ENCODE measurements at places on chromosomes 7 and 10.
A peak's percentile ranks its signal among the peaks of the same experiment; 100 is the strongest.

GRCh38 chr10:117400329-117400728 is 25.1 kb upstream of the PDZD8 start:
- DNase-seq, result no peak

DNA sequence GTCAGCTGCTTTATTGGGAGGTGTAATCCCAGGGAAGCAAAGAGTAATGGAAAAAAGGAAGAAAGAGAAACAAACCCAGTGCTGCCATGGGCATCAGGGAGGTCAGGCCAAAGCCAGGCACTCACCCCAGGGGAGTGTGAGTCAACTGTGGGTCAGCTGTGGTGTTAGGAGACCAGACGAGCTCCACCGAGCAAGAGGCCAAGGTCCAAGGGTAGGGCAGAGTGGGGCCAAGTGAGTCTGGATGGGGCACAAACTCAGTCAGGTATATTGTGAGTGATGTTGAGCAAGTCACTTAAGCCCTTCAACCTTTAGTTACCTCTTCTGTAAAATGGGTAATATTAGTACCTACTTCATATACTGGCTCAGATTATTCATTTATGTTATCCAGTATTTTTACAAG is 30.4 kb upstream of the CDK13 start:
- no peak for DNase-seq

DNA sequence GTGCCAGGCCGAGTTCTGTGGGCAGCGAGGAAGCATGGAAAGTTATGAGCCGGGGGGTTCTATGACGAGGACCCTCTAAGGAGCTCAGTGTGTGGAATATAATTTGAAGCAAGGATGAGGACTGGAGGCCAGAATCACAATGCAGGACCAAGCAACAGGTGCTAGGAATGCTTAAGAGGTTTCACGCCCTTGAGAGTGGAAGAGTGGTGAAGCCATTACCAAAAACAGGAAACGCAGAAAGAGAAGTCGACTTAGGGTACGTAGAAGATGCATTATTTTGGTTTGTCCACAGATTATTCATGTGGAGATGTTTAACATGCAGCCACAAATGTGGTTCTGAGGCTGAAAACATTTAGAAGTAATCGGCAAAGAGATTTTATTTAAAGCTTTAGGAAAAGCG is 78.7 kb downstream of the PIP4K2A start:
- DNase-seq, result no peak

DNA sequence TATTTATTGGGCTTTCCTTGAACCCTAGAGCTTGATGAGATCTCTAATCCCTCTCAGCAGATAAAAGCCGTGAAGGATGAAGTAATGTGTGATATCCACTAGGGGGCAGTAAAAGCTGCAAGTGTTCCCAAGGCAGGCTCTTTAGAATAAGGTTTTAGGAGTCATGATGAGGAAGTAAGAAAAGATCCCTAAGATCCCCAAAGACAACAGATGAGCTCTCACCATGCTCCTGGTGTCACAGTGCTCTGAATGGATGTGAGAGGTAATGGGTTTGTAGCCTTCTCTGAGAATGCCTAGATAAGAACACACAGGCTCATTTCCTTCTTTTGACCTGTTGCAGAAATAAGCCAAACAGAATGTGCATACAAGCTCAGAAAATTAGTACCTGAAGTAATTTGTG is 70.4 kb upstream of the ITPRID1 start:
- DNase-seq, result no peak

DNA sequence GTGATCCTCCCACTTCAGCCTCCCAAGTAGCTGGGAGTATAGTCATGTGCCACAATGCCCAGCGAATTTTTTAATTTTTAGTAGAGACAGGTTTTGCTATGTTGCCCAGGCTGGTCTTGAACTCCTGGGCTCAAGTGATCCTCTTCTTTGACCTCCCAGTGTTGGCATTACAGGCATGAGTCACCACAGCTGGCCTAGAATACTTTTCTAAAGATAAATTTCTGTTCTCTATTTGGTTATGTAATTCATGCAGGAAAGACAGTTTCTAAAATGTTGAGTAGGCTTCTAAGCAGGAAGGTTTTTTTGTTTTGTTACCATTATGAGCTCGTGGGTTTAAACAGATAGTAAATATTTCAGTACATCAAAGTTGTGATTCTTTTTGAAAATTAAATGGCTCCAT is 5.0 kb downstream of the RBAK start:
- no peak for DNase-seq

GRCh38 chr7:44637788-44638594 is 31.6 kb downstream of the OGDH start:
- peak; percentile 69 for DNase-seq

GRCh38 chr10:34008656-34009055 is 674.2 kb upstream of the NRP1 start:
- DNase-seq, result no peak

- DNase-seq, result no peak
Measured at GRCh38 chr7:128827248-128827958, 2.8 kb upstream of the FLNC start.

DNA sequence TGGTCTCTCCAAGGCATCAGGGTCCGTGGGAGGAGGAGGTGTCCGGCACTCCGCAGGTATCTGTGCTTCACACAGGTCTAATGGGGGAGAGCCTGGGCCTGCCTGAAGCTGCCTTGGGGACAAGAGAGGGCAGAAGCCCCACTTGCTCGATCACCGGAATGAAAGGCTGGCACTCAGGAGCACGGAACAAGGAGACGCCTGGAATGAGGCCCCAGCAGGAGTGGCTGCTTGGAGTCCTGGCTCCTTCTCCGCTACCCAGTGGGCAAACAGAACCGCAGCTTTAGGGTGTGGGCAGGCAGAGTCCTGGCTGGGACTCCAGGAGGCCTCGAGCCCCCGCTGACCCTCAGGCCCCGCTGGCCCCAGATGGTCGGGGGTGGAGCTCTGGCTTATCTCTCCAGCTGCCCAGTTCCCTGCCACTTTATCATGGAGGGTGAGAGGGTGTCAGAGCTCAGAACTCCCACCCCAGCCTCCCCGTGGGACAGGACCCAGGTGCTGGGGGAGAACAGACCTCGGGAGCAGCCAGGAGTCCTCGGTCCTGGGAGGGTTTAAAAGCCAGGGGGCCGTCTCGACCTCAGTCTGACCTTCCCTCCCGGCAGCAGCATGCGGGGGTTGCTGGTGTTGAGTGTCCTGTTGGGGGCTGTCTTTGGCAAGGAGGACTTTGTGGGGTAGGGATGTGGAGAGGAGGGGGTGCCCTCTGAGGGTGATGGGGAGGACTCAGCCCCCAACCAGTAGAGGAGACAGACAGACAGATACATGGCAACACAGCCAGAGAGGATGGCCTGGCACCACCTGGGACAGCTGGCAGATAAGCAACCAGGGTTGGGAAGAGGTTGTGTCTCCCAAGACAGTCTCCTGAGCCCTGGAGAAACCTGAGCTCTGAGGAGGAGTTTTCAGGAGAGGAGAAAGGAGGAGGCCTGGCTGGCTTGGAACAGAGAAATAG is at the start of gene CPA1:
Gene CPA1, plus strand, starts transcription at position 574 of the 940 bp plus-strand sequence. Its CDS starts 27 bp downstream, at position 601.
- no peak for DNase-seq

GRCh38 chr10:128257428-128257827 is 131.2 kb upstream of the MKI67 start:
- DNase-seq, result no peak

DNA sequence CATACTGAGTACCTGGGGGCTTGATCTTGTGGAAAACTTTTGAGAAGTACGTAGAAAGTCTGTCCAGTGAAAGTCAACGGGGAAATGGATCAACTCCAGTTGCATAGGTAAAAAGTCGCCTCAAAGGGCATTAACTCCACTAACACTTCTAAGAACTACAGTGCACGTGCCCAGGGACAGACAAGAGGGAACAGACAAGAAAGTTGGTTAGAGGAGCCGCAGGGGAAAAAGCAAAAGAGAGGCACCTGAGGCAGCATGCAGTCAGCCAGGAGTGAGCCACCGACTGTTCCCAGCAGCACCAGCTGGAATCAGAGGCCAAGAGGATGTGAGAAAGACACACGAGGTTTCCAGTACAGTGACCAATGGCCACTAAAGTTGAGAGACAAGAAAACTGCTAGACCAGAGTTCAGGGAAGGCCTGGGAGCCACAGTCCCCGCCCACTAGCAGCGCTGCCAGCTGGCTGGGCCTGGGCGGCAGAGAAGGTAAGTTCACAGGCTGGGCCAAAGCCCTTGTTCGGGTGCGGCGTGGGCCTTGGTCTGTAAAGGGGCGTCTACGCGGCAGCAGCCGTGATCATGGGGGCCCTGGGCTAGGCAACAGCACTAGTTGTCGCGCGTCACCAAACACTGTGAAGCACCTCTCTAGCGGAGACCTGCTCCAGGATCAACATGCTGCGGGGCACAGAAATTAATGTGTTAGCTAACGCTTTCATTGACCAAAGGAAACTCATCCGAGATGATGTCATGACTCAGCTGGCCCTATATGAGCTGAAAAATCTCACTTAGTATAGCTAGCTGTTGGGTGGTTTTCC is 14.0 kb downstream of the ITGB1 start:
- no peak for DNase-seq

- no peak for DNase-seq
Measured at GRCh38 chr10:8473205-8473604, 418.7 kb downstream of the GATA3 start.

DNA sequence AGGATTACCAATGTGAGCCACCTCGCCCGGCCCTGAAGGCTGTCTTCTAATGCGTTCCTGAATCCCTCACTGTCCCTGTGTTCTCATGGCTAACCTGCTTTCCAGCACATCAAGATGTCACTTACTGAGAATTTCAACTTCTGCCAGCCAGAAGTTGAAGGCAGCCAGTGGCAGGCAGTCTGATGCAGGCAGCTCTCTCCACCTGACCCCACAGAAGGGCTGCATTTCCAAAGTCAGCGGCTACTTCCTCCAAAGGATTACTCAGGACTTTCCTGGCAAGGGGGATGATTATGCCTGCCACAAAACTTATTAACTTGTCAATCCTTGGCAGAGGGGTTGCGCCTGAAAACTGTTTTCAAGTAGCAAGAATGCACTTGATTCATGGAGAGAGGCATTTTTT is 1219.4 kb downstream of the TYW1 start:
- DNase-seq, result no peak

GRCh38 chr7:148142660-148143248 is 447.8 kb upstream of the C7orf33 start:
- no peak for DNase-seq

DNA sequence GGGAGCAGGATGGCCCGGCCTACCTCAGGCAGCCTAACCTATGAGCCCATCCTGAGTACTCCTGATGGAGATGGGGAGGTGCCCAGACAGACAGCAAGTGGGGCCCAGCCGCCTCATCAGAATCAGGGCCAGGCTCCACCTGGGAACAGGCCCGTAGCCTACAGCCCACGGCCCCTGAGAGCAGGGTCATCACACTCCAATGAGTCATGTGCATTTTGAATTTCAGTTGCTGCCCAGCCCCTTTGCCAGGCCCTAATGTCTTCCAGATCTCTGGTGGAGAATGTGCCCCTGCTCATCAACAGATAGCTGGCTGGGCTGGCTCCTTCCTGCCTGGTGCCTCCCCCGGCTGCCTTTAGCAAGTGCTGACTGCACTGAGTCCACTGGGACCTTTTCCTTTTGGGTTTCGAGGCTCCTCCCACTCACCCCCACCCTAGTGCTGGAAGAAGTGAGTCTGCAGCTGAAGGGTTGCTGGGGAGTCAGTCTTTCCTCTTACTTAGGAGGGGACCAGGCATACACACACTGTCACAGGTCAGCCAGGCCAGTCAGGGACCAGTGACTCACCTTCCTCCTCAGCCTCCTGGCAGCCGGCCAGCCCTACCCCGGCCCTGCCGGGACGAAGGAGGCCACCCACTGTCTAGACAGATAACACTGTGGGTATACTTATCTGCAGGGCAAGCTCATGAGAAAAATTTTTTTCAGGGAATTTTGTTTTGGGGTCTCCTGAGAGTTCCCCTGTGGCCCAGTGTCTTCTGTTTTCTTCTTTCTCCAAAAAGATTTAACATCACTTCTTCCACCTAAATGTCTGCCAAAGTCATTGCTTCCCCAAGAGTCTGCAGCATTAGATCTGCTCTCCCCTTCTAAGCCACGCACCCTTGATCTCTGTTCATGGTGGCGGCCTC is 9.1 kb upstream of the ASIC3 start:
- DNase-seq, result peak; percentile 76

DNA sequence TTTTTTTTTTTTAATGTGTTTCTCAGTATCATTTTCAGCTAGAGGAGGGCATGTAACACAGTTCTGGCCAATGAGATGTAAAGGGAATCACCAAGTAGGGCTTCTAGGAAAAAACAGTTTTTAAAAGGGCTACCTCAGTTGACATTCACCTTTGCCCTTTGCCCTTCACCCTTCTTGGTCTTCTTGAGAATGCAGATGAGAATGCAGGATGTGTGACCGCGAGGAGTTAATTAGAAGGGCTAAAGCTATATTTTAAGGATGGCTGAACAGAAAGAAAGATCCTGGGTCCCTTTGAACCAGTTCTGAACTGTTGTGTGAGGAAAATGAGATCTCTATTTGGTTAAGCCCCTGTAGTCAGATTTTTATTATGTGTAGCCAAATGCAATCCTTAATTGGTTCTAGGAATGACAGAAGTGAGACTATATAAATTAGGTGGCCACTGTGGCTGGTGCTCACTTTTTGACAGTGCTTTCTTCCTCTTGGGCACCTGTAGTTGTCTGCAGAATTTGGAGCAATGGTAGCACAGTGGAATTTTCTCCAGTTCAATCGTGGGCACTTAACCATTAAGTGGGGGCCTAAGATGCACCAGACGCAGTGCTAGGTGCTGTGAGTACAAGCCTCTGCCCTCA is 21.1 kb upstream of the TOMM7 start:
- no peak for DNase-seq

DNA sequence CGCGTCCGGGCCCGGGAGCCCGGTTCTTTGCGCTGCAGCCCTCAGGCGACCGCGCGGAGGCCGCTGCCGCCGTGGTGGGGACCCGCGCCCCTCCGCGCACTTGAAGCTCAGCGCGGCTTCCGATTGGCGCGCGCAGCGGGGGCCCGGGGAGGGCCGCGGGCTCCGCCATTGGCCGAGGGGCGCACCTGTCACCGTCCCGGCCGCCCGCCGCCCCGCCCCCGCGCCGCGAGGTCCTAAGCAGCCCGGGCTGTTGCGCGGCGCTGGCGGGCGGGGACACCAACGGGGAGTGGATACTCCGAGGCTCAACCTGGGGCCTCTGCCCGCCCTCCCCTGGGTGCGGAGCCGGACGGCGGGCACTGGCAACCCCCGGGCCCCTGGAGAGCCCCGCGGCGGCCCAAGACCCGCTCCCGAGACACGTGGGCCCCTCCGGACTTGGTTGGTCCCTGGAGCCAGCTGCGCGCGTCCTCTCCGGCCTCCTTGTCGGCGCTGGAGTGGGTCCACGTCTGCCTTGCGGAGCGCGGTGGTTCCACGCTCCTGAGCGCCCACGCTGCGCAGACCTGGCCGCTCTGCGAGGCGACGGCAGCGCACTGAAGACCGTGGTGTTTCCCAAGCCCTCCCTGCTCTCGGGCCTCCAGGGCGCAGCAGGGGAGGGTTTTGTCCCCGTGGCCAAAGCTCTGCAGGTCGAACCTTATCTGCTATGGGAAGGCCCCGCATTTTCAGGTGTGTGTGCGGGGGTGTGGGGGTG is at the start of gene MNX1:
Gene MNX1, minus strand, starts transcription at position 76 of the 745 bp plus-strand sequence. CDS start 313 bp downstream, outside the sequence.
- DNase-seq, result no peak

GRCh38 chr7:74722153-74722552 is 51.7 kb upstream of the NCF1 start:
- no peak for DNase-seq
